ENCODE measurements at places on chromosomes 12 and 14. TPM values are rescaled to one million over a fixed set of nuclear protein-coding genes. Genes with fewer than 3 reads are reported as not detected.

- H3K4me1 ChIP-seq = no peaks in the 10 kb centered on the region
- DNase-seq = no peak
- no peak overlapping the region for H3K4me3 ChIP-seq
- H3K36me3 ChIP-seq = no peaks in the 10 kb centered on the region
- H3K27me3 ChIP-seq = no peaks in the 10 kb centered on the region
- H3K27ac ChIP-seq = no peak overlapping the region
Measured at GRCh38 chr12:84874825-84875139, 37.8 kb downstream of the SLC6A15 start.

DNA sequence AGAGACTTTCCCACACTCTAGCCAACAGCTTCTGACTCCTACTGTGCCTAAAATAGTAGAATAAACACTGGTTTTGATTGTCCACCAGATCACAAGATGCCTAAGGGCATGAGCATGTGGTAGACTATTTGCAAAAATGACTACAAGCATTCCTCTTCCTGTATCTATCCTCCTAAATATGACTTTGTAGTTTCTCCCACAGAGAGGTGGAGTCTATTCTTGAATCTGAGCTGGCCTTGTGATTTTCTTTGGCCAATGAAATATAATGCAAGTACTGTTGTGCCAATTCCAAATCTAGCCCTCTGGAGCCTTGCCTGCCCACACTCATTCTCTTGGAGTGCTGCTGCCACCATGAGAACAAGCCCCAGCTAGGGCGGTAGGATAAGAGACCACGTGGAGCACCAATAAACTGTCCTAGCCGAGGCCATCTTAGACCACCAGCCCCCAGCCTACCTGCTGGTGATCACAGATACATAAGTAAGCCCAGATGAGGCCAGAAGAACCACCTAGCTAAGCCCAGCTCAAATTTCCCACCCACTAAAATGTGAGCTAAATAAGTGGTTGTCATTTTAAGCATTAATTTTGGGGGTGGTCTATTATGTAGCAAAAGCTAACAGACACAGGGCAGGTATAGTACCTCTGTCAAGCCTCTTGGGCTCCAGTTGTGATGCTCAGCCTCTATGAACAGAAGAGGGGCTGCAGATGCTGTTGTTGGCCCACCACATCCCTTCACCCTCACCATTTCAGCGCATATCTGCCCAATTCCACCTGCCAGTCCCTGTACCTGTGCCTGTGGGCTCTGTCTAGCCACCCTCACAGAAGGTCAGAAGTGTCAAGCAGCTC lies 17.9 kb downstream of the ZFP36L1 start:
- H3K4me1 ChIP-seq = peaks cover 9% of the 10 kb centered on the region
- no peaks in the 10 kb centered on the region for H3K36me3 ChIP-seq
- peak overlapping the region; percentile 75 for H3K27ac ChIP-seq
- DNase-seq = peak; percentile 29

The PDE3A gene
- total RNA-seq = 5.0 TPM

GRCh38 chr14:57979376-57980048 lies 113.6 kb upstream of the SLC35F4 start:
- DNase-seq = no peak
- no peaks in the 10 kb centered on the region for H3K4me1 ChIP-seq
- H3K27ac ChIP-seq = no peak overlapping the region

DNA sequence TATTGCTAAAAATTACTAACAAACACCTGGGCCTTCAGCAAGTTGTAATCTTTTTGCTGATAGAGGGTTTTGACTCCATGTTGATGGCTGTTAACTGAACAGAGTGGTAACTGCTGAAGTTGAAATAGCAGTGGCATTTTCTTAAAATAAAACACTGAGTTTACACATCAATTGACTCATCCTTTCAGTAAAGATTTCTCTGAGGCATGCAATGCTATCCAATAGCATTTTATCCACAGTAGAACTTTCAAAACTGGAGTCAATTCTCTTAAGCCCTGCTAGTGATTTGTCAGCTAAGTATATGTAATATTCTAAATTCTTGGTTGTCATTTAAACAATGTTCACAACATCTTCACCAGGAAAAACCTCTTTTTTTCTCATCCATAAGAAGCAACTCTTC lies 59.5 kb downstream of the CMAS start:
- DNase-seq = no peak
- no peaks in the 10 kb centered on the region for H3K27me3 ChIP-seq
- H3K4me3 ChIP-seq = no peak overlapping the region
- no peaks in the 10 kb centered on the region for H3K4me1 ChIP-seq

The FOXG1 gene
- not detected for total RNA-seq

The AMN gene
- total RNA-seq = not detected

- H3K27me3 ChIP-seq = no peaks in the 10 kb centered on the region
- H3K4me3 ChIP-seq = no peak overlapping the region
- H3K27ac ChIP-seq = no peak overlapping the region
- no peak for DNase-seq
- H3K4me1 ChIP-seq = no peaks in the 10 kb centered on the region
- H3K36me3 ChIP-seq = no peaks in the 10 kb centered on the region
Measured at GRCh38 chr12:12384571-12385340, 27.9 kb downstream of the BORCS5 start.

DNA sequence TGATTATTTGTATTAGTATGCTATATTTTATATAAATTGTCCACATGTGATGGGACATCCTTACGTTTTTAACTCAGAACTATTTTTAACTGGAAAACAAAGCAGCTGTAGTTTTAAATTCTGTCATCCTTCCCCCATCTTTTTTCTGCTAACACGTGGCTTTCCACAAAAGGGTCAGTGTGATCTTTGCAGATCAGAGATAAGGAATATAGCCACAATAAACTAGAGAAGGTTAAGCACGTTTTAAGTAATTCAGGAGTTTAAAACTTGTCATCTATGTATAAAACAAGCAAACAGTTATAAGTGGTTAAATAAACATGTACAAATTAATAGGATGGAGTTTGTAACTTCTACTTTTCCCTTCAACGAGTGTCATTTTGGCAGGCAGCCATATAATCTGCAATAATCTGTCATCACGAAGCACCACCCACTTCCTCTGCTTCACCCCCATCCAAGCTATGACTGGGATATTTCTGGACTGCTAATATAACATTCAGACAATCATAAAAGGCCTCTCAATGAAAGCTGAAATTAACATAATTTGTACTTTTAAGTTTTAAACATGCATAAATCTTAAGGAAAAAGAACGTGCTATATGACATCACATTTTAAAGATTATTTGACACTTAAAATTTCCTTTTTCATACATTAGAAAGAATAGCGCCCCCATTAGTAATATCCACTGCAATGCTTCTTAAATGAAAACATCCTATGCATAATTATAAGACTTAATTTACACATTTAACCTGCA lies 15.3 kb downstream of the TAOK3 start:
- H3K36me3 ChIP-seq = no peaks in the 10 kb centered on the region
- DNase-seq = peak; percentile 23
- no peaks in the 10 kb centered on the region for H3K27me3 ChIP-seq
- H3K4me1 ChIP-seq = peaks cover 16% of the 10 kb centered on the region
- peak overlapping the region; percentile 65 for H3K27ac ChIP-seq
- no peak overlapping the region for H3K4me3 ChIP-seq

- no peaks in the 10 kb centered on the region for H3K27me3 ChIP-seq
- DNase-seq = peak; percentile 53
- peak within 1 kb of the TSS; percentile 83 for H3K27ac ChIP-seq
- no peaks in the 10 kb centered on the region for H3K36me3 ChIP-seq
- H3K4me3 ChIP-seq = peak within 1 kb of the TSS; percentile 59
Measured at GRCh38 chr14:69879175-69880043, at the start of gene SMOC1. Gene SMOC1, plus strand, starts transcription at chr14:69879416. Its CDS starts 263 bp downstream, at chr14:69879679.

The GPD1 gene
- total RNA-seq = 68.2 TPM

DNA sequence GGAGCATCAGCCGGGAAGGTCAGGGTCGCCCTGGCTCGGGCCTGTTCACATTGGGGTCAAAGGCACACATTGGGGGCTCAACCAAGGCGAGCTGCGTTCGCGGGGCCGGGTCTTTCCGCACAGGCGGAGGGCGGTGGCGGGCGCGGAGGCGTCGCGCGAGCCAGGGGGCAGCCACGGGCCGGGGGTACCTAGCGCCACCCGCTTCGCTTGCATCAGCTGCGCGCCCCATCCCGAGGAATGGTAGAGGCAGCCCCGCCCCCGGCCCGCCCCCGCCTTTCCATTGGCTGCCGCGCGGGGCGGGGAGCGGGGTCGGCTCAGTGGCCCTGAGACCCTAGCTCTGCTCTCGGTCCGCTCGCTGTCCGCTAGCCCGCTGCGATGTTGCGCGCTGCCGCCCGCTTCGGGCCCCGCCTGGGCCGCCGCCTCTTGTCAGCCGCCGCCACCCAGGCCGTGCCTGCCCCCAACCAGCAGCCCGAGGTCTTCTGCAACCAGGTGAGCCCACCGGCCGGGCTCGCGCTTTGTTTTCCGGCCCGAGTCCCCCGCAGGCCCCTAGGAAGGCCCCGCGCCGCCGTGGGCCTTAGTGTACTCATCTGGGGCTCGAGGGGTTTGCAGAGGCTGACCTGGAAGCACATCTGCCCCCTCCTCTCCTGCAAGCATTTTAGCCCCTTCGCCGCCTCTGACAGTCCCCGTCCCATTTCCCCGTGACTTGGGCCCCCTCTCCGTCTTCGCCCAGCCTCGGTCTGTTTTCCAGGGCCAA lies at the start of gene ALDH2:
TSS of gene ALDH2 (plus strand) at position 326 of the 754 bp plus-strand sequence. CDS start at position 376, 50 bp downstream.
- H3K4me3 ChIP-seq = peak within 1 kb of the TSS; percentile 90
- H3K4me1 ChIP-seq = peaks cover 6% of the 10 kb centered on the region
- no peaks in the 10 kb centered on the region for H3K36me3 ChIP-seq
- H3K27ac ChIP-seq = peak within 1 kb of the TSS; percentile 87

The TARBP2 gene
- 15.5 TPM for total RNA-seq

The WNK1 gene
- total RNA-seq = 223 TPM

DNA sequence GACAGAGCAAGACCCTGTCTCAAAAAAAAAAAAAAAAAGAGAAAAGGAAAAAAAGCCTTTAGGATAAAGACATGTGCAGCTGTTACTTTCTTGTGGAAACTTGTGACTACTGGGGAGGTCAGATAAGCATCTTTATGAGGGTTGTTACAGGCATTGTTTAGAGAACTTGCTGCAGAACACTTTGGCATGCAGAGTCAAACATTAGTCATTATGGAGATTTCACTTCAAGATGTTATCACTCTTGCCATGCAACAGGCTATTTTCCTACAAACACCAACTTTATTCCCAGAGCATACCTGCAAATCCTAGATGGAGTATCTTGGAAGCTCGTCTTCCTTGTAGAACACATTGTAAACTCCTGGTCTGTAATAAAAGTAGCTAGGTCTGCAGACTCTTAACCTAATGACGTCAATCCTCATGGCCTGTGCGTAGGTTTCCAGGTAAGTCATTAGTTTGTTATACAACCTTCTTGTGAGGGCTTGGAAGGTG lies 36.3 kb upstream of the WDR89 start:
- DNase-seq = no peak
- H3K36me3 ChIP-seq = peaks cover 7% of the 10 kb centered on the region
- no peaks in the 10 kb centered on the region for H3K4me1 ChIP-seq
- no peak overlapping the region for H3K4me3 ChIP-seq

The LHX5 gene
- not detected for total RNA-seq
